Esophagus mucosa (tissue), 1 donor: ENCODE measurements at places on chromosomes 16 and 17. TPM values are rescaled to one million over a fixed set of nuclear protein-coding genes. Genes with fewer than 3 reads are reported as not detected.

The CBFA2T3 gene
- 1.1 TPM for total RNA-seq

The HSDL1 gene
- 8.6 TPM for total RNA-seq

The P2RX1 gene
- 0.68 TPM for total RNA-seq

The CD79B gene
- 1.9 TPM for total RNA-seq

The SMIM36 gene
- not detected for total RNA-seq

The RBFOX1 gene
- total RNA-seq = not detected

The ZSCAN10 gene
- not detected for total RNA-seq

The SNX20 gene
- 0.76 TPM for total RNA-seq

The KRTAP4-8 gene
- not detected for total RNA-seq

The KCTD11 gene
- 32.9 TPM for total RNA-seq

The FNDC8 gene
- not detected for total RNA-seq
